ENCODE measurements at places on chromosomes 12 and 14.

DNA sequence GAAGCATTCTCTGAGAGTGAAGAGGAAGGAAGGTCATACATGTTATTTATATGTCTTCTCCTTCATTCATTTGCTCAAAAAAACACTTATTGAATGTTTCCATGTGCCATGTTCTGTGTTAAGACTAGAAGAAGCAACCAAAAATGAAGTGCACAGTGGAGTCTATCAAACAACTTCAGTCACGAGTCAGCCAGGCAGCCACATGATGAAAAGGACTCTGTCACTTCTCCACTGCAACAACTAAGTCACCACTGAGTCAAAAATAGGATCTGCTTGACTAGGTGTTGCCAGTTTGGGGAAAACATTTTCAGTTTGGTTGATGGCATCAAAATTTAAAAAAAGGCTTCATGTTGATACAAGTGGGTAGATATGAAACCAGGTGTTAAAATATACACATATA, 142.5 kb downstream of the PDE3A start:
- no peak for DNase-seq

DNA sequence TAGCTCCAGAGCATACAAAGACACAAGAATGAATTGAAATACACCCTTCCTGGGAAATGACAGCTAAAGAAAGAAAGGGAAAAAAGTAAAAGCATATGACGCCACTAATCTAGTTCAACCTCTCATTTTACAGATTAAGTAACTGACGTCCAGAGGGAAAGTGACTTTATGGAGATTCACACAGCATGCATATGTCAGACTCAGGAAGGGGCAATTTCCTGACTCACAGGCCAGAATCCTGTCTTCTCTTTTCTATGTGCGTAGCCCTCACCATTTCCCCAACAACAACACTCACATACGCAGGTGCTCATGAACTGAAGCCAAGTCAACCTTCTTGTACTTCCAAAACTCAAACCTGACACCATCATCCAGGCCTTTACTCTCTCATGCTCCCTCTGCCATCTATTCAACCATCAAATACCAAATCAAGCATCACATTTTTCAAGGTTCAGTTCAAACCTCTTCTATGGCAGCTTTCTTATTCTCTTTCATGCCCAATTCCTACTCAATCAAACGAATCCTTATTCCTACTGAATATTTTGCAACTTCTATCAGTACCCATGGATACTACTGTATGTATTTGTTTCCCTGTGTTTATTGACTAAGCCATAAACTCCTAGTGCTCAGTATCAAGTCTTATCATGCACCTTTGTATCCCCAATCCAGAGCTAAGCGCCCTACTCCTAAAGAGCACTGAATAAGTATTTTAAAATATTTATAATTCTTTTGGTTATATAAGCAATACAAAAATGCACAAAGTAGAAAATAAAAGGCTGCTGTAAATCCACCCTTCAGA, 52.8 kb downstream of the STXBP6 start:
- DNase-seq = peak; percentile 38

GRCh38 chr14:77126461-77126990, 15.1 kb downstream of the ZDHHC22 start:
- no peak for DNase-seq

GRCh38 chr14:38839694-38840365, 263.2 kb downstream of the SEC23A start:
- peak; percentile 35 for DNase-seq

DNA sequence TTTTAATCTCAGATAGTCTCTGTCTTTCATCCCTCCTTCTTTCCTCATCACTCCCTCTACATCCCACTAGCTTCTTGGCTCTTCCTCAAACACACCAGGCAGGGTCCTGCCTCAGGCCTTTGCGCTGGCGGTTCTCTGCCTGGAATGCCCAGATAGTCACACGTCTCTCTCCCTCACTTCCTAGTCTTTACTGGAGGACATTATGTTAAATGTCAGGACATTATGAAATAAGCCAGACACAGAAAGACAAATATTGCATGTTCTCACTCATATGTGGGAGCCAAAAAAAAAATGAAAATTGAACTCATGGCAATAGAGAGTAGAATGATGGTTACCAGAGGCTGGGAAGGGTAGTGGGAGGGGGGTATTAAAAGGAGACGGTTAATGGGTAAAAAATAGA, 442.0 kb downstream of the MED13L start:
- no peak for DNase-seq

All from Kasumi-1 (cell line).